ENCODE measurements at places on chromosomes 16 and 17. TPM values are rescaled to one million over a fixed set of nuclear protein-coding genes. Genes with fewer than 3 reads are reported as not detected.

Gene WFIKKN2
- total RNA-seq: 0.07 TPM

Gene SEC14L5
- total RNA-seq: 0.30 TPM

Gene KRTAP3-3
- total RNA-seq: not detected

Gene NEUROD2
- not detected for total RNA-seq

Gene CPHXL2
- not detected for total RNA-seq

Gene FAM20A
- total RNA-seq: 0.17 TPM

Gene SMIM5
- not detected for total RNA-seq

Gene DLX4
- not detected for total RNA-seq

Gene NPW
- 0.85 TPM for total RNA-seq

Gene CIBAR2
- total RNA-seq: not detected

Gene PNMT
- not detected for total RNA-seq

Gene ITPRIPL2
- 71.8 TPM for total RNA-seq

Gene KATNB1
- 33.0 TPM for total RNA-seq

Gene KRTAP9-2
- not detected for total RNA-seq

Gene DBNDD1
- total RNA-seq: 1.9 TPM

Gene SERPINF2
- 0.20 TPM for total RNA-seq

Gene MAF
- 10.1 TPM for total RNA-seq

Gene TLK2
- total RNA-seq: 55.7 TPM

Gene CFAP52
- total RNA-seq: 0.20 TPM

Gene EVI2A
- total RNA-seq: 1.4 TPM

Gene CHP2
- not detected for total RNA-seq

Gene TMC5
- not detected for total RNA-seq

Gene ADAM11
- total RNA-seq: 0.79 TPM

Gene OR1F1
- total RNA-seq: 0.07 TPM

Gene RPL26
- total RNA-seq: 1,770 TPM

Gene RDM1
- total RNA-seq: not detected

Gene OR3A3
- total RNA-seq: not detected

Gene TNFRSF17
- 0.10 TPM for total RNA-seq

Gene CD300H
- total RNA-seq: not detected

Gene CBX4
- 9.4 TPM for total RNA-seq

Gene CACNG3
- not detected for total RNA-seq

Gene USP6
- not detected for total RNA-seq

Gene SLC35G6
- not detected for total RNA-seq

Gene KRT24
- total RNA-seq: not detected

Gene GDPD1
- total RNA-seq: 0.98 TPM

Gene KRT31
- not detected for total RNA-seq

Gene GCGR
- total RNA-seq: not detected

Gene GGT6
- not detected for total RNA-seq

Gene ZG16
- not detected for total RNA-seq

Gene P2RX1
- total RNA-seq: 0.30 TPM

Gene CACNG5
- total RNA-seq: not detected

Gene FN3K
- 14.3 TPM for total RNA-seq

Gene TMEM204
- total RNA-seq: 18.9 TPM

Gene KRT25
- not detected for total RNA-seq

Gene C16orf54
- not detected for total RNA-seq

Gene BLMH
- 35.5 TPM for total RNA-seq

Gene SOST
- 8.8 TPM for total RNA-seq

Gene TPSD1
- total RNA-seq: not detected

Gene GPR142
- 0.26 TPM for total RNA-seq

Gene ACSM2A
- total RNA-seq: not detected

Gene SCARF1
- 0.33 TPM for total RNA-seq

Gene ABCA6
- 42.6 TPM for total RNA-seq

Gene OTOP3
- not detected for total RNA-seq

Gene CD300LG
- not detected for total RNA-seq

All from smooth muscle cell of the pulmonary artery (primary cell).